GM13976 (cell line): ENCODE measurements at places on chromosomes 2 and 18.

DNA sequence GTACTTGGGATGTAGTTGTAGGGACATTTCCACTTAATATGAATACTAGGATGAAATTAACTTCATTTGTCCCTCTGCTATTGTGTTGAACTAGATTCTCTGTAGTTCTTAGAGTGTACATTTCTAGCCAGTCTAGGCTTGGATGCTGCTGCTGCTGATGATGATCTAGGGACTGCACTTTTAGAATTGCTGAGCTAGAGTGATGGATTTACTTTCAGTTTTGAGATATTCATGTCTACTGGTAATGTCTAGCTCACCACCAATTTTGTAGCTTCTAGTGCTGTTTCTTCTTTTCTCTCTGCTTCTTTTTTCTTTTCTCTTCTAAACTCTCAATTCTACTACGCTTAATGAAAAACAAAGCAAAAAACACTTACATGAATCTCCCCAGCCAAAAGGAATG lies 49.4 kb downstream of the MRPS9 start:
- peak; percentile 36 for DNase-seq

DNA sequence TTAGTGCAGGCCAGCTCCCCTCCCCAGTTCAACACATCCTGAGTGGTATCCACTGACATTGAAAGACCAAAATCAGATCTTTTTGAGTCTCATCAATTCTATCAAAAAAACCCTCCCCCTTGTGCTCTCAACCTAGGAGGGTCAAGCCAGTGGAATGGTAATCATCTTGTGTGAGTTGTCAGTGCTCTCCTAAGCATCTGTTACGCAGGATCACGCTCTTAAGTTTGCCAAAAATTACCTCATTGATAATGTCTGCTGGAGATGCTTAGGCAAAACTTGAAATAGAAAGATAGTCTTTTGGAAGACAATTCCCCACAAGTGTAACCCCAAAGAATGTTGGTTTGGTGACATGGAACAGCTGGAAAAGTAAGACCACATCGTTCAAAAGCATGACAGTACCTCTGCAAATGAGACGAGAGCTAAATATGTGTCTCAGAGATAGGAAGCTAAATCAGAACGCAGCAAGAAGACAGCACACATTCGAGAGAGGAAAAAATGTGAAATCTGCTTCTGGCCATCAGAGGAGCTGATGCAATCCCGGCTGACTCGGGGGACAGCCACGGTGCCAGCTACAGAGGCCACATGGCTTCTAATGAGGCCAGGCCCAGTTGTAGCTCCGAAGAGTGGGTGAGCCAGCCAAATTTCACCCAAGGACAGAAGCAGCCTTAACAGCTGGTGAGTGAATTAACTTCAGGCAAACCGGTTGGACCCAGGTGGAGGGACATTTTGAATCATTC lies 753.9 kb downstream of the RNF144A start:
- no peak for DNase-seq

GRCh38 chr2:99836690-99837605 lies 305.4 kb downstream of the AFF3 start:
- no peak for DNase-seq

GRCh38 chr18:57175532-57175931 lies 28.6 kb downstream of the BOD1L2 start:
- no peak for DNase-seq

DNA sequence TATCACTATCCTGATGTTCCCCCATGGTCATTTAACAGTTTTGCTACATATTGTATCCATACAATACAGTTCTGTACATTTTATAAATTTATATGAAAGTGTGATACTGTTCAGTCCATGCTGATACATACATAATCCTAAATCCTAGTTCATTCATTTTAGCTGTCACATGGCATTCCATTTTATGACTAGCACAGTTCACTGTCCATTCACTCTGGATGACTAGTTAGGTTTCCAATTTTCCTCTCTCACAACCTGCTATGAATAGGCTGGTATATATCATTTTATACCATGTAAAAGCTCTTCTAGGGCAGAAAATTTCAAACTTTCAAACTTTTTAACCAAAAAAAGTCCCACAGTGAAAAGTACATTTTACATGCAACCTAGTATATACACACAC lies 15.2 kb downstream of the SMAD2 start:
- no peak for DNase-seq

- DNase-seq = no peak
These were observed 3.9 kb downstream of the RND3 start for GRCh38 chr2:150483532-150483931.

GRCh38 chr2:45273412-45274249 lies 264.4 kb upstream of the SIX2 start:
- no peak for DNase-seq

DNA sequence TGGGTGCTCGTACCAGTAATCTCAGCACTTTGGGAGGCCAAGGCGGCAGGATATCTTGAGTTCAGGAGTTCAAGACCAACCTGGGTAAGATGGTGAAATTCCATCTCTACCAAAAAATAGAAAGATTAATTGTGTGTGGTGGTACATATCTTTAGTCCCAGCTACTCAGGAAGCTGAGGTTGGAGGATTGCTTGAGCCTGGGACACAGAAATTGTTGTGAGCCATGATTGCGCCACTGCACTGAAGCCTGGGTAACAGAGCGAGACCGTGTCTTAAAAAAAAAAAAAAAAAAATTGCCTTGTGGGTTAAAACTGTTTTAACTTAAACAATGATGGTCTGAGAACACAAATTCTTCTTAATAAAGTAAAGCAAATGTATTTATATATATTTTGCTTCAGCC lies 49.6 kb downstream of the ATP9B start:
- DNase-seq = no peak

GRCh38 chr2:156719036-156719435 lies 282.9 kb downstream of the GPD2 start:
- no peak for DNase-seq

DNA sequence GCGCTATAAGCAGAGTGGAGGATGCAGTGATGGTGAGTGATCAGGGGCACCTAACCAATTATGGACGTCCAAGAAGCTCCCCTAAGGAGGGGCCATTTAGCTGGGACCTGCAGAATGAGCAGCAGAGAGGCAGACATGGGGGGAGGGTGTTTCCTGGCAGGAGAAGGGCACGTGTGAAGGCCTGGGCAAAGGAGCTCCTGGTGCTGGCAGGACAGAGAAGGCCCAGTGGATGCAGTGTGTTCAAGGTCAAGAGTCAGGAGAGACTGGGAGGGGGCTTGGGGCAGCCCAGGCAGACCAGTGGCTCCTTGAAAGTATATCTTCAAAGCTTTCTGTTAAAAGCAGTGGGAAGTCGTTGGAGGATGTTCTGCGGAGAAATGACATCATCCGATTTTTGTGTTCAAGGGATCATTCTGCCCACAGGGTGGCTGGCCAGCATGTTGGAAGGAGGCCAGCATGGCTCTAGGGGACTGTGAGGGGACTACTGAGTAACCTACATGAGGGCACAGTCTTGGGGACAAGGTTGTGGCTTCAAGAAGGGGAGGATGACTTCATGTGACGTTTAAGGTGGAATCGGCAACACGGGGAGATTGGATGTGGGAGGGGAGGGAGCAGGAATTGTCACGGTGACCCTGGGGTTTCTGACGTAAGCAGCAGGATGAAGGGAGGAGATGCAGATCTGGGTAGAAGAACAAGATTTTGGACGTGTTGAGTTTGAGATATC lies 9.0 kb upstream of the CIB4 start:
- DNase-seq = no peak

GRCh38 chr2:173217116-173217840 lies 137.4 kb upstream of the CDCA7 start:
- no peak for DNase-seq

DNA sequence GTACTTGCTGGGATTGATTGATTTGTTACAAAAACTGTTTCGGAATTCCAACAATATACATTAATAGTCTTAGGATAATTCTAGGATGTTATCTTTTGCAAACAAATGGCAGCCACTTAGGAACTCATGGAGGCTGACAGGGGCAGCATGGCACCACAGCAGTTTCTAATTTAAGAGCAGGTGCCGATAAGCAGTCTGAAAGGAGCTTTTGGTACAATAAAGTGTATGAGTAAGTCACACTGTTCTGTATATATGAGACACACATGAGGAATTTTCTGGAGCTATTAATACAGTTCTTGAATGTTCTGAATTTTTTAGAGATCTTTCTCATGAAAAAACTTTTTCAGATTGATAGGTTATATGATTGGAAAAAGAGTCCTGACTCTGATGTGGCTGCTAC lies 52.2 kb downstream of the EIF5B start:
- DNase-seq = no peak
